B cell (primary cell): ENCODE measurements at places on chromosomes 12 and 14. TPM values are rescaled to one million over a fixed set of nuclear protein-coding genes. Genes with fewer than 3 reads are reported as not detected.

SOX5 gene
- total RNA-seq = 17.2 and 24.8 TPM in 2 replicates

- DNase-seq = no peak
Observed at GRCh38 chr12:94832780-94833681, 170.5 kb downstream of the NDUFA12 start.

- DNase-seq = no peak
Observed at GRCh38 chr14:81884382-81884781, 350.7 kb upstream of the SEL1L start.

CLEC1B gene
- total RNA-seq = not detected in 2 replicates

KRT73 gene
- total RNA-seq = not detected in 2 replicates

DNA sequence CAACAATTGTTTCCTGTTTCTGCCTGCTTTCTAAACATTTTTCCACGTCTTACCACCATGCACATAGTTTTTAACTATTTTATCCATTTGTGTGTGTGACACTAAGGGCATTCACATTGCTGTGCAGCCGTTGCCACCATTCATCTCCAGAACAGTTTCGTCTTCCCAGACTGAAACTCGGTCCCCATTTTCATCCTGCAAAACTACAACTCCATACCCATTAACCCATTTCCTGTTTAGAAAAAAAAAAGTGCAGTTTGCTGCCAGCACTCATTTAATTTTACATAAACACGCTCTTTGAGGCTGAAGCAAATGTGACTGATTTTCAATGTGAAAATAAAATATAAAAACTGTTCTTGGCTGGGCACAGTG lies 15.5 kb downstream of the UBC start:
- no peak for DNase-seq

- DNase-seq = no peak
Observed at GRCh38 chr12:99436584-99436983, 211.0 kb upstream of the GARIN6 start.

- DNase-seq = no peak
Observed at GRCh38 chr14:88931321-88932110, 107.1 kb downstream of the TTC8 start.

ARHGEF25 gene
- total RNA-seq = 0.15 TPM in 1 of 2 replicates, not detected in the other

DNA sequence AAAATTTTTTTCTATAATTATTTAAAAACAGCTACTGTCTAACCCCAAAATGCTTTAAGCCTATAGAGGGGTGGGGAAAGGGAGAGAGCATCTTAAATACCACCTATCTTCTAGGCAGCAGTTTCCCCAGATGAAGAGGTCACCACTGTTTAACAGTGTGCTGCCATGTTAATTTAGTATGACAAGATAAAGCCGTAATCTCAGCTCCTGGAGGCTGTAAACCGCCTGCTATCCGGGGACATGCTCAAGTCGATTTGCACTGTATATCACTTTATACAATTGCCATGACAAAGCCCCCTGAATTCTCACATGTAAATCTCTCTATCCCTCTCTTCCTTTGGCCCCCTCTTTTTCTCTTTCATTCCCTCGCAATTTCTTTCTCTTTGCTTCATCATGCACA lies 68.5 kb downstream of the SOX5 start:
- DNase-seq = no peak

- no peak for DNase-seq
Observed at GRCh38 chr12:14364583-14365271, 755 bp upstream of the ATF7IP start.
